ENCODE measurements at places on chromosomes 11 and 22. TPM values are rescaled to one million over a fixed set of nuclear protein-coding genes. Genes with fewer than 3 reads are reported as not detected.

- DNase-seq, result no peak
Observed at GRCh38 chr22:19843107-19843856, 11.4 kb downstream of the GNB1L start.

DNA sequence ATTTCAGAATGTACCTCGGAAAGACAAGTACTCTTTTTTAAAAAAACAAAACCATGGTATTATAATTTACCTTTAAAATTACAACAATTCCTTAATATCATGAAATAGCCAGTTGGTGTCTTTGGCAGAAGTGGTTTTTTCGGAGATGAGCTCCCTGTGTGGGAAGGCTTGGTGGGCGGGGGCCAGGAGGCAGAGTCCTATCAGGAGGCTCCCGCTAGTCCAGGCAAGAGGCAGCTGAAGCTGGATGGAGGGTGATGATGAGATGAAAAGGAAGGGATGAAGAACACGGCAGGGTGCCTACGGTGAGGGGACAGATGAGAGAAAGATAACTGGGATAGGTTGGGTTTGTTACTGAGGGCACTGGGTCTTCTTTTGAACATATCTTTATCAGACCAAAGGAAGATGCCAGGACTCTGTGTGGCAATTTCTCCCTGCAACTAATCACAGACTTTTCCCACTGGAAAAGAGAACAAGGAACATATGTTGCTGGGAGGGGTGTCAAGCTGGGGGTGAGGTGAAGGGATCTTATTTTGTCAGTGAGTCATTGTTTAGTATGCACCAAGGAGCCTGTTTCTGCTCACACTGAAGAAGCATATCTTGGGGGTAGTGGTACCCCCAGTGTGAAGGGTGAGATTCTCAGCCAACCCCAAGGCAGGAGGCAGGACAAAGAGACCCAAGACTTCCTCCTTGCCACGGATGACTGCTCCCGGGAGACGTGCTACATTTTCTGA lies 91.5 kb upstream of the YWHAH start:
- no peak for DNase-seq

The MRPL17 gene
- total RNA-seq, result 26.6 TPM

DNA sequence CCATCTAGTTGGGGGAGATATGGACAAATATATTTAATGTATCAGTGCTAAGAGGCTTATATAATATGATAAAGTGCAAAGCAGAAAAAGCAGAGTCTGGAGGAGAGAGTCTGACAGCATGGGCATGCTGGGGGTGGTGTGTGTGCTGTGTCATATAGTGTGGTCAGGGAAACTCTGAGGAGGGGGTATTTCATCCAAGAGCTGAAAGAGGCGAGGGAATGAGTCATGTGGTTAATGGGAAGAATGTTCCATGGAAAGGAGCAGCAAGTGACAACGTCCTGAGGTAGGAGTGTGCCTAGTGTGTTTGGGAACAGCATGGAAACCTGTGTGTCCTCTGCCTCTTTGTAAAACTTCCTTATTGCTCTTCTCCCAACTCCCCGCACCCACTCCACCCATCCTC lies 38.0 kb downstream of the EIF3F start:
- DNase-seq, result no peak

- no peak for DNase-seq
Observed at GRCh38 chr11:69241844-69242243, 52.1 kb upstream of the MYEOV start.

- no peak for DNase-seq
Observed at GRCh38 chr11:44916801-44917385, 33.8 kb downstream of the TP53I11 start.

DNA sequence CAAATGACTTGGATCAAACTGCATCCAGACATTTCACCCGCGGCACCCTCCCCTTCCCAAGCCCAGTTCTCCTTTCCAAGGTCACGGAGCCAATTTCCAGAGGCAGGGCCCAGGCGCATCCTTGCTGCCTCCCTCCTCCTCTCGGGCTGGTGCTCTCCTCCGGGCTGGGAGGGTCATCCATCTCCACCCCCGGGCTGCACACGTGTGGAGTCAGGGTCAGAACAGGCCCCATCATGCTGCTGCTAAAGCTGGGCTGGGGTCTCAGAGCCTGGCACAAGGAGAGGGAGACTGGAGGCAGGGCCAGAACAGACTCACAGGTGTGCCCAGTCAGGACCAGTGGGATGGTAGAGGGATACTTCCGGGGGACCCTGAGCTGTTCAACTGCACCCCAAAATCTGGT lies 14.0 kb downstream of the RSPH14 start:
- DNase-seq, result no peak

- no peak for DNase-seq
Observed at GRCh38 chr11:9568854-9569587, 4.4 kb upstream of the WEE1 start.

The POU2F3 gene
- 3.3 TPM for total RNA-seq

DNA sequence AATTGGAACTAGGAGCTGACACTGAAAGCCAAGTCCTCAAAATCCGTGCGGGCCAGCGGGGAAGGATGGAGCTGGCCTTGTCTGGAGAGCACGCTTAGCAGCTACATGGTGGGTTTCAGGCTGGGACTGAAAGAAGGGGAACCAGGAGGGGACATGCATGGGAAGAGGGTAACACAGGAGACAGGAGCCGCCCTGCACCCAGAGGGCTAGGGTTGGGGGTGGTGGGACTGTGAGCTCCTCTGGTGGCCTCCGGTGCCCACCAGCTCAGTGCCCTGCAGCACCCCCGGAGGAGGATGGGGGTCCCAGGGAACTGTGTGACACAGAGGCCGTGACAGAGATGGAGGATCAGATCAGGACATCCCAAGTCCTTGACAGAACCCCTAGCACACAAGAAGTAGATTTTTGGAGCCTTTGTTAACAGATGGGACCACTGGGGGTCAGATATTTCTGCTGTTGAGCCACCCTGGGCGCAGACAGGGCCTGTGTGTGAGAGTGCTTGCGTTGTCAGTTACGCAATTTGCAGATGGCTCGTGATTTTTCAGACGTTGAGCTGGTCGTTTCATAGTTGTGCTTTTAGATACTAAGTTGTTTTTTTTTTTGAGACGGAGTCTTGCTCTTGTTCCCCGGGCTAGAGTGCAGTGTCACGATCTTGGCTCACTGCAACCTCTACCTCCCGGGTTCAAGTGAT lies 21.3 kb upstream of the GRAMD4 start:
- peak; percentile 83 for DNase-seq

DNA sequence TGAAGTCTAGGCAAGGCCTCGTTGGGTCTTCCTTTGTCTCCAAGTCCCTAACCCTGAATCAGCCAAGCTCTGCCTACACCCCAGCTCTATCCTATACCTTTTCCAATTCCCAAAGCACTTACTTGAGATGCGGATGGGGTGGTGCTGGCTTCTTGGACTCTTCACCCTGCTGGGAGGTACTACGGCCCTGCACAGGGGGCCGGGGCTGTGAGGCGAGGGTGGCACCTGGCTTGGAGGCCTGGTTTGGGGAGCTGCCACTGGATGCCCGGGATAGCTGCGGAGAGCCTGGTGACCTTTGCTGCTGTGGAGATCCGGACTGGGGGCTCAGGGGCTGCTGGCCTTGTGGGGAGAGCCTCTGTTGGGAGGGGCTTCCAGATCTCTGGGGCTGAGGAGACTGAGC lies 43.3 kb downstream of the FBXO7 start:
- no peak for DNase-seq
